ENCODE measurements at places on chromosomes 16 and 17.

GRCh38 chr16:4570688-4571321 lies 14.7 kb downstream of the C16orf96 start:
- DNase-seq, result no peak

DNA sequence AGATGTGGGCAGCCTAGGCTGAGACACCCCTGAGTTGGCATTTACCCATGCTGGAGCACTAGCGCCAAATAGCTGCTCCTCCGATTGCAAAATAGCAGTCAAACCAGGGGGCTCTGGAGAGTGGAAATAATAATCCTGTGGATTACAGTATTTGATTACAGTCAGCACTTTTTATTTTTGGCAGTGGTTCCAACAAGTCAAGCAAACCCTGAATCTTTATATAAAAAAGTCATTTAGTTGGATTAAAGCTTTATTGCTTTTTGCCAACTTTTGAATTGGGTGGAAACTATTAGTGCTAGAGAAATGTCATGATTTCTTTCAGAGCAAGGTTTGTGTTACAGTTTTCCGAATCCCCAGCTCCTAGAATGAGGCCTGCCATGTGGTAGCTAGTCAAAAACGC lies 99.3 kb upstream of the FAM20A start:
- DNase-seq, result no peak

DNA sequence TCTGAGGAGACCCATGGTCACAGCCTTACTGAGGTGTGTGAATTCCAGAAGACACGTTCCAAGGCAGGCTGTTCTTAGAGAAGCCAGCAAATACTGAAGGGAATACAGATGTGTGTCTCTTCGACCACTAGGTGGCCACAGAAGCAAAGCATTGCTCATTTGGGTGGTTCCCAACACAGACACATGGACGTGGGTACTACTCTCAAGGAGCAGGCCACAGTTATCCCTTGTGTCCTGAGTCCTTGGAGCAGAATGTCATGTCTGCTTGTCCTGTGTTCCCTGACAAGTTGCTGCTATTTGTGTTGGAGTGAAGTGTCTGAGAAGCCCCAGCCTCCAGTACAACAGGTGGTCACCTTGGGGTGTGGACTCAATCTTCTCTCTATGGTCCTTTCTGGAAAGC lies 30.3 kb downstream of the HMOX2 start:
- DNase-seq, result peak; percentile 78

- peak; percentile 71 for DNase-seq
These were observed 9.2 kb downstream of the PIGQ start for GRCh38 chr16:578870-579405.

DNA sequence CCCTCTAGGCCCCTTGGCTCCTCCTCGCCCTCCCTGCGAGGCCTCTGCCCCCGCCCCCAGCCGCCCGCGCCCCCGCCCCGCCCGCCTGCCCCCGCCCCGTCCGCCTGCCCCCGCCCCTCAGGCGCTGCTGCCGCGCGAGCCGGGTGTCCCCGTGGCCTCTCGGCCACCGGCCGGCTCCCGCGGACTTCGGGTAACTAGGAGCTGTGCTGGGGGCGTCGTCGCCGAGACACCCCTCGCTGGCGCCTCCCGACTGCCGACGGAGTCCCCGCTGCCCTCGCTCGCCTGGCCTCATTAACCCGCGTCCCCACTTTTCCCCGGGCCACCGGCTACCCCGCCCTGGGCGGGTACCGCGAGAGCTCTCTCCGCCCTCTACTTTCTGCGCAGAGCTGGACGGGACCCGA lies at the start of gene TLCD1:
TSS of gene TLCD1 (minus strand) at position 8 of the 401 bp plus-strand sequence. CDS start 136 bp downstream, outside the sequence.
- peak; percentile 71 for DNase-seq

GRCh38 chr16:67260426-67261063 lies 11.8 kb downstream of the SLC9A5 start:
- peak; percentile 68 for DNase-seq

DNA sequence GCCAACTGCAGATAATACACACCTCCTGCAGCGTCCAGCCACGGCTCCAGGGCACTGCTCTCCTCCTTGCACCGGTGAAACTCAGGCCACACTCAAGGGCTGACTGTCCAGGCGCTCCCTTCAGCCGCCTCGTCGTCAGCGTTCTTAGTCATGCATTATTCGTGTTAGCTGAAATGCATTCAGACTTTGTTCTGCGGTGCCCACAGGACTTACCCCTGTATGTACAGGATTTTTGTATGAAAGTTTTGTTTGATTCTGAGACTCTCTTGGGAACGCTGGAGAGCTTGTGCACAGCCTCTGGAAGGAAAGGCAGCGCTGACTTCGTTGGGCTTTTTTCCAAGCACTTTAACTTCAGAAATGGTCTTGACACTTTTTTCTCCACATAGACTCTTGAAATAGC lies 22.1 kb downstream of the CIBAR2 start:
- DNase-seq, result no peak

All from astrocyte of the spinal cord (primary cell).